ENCODE measurements at places on chromosomes 16 and 17. TPM values are rescaled to one million over a fixed set of nuclear protein-coding genes. Genes with fewer than 3 reads are reported as not detected.

The BCO1 gene
- not detected for total RNA-seq

The RGS9 gene
- total RNA-seq, result 58.6 TPM

The SLC52A1 gene
- not detected for total RNA-seq

The PRR29 gene
- not detected for total RNA-seq

The MMP15 gene
- 3.8 TPM for total RNA-seq

The SLC16A5 gene
- 9.4 TPM for total RNA-seq

The CSH2 gene
- total RNA-seq, result not detected
